ENCODE measurements at places on chromosomes 16 and 17. TPM values are rescaled to one million over a fixed set of nuclear protein-coding genes. Genes with fewer than 3 reads are reported as not detected.

Gene HS3ST3B1
- 3.5 TPM for total RNA-seq

Gene MAZ
- total RNA-seq: 159 TPM

Gene NT5M
- total RNA-seq: 1.3 TPM

Gene FBXW10B
- 0.18 TPM for total RNA-seq

Gene PNMT
- not detected for total RNA-seq

Gene CBFA2T3
- not detected for total RNA-seq

Gene PCTP
- 16.4 TPM for total RNA-seq

Gene GHDC
- 14.1 TPM for total RNA-seq

Gene NLGN2
- total RNA-seq: 4.1 TPM

Gene DHRS7C
- not detected for total RNA-seq

Gene CHD3
- total RNA-seq: 283 TPM

Gene MON1B
- total RNA-seq: 7.7 TPM

Gene LGALS9B
- total RNA-seq: not detected

Gene SLC16A5
- total RNA-seq: 6.1 TPM

Gene NKD1
- under 0.01 TPM for total RNA-seq

Gene FN3K
- total RNA-seq: 4.9 TPM

Gene KRTAP4-9
- total RNA-seq: not detected

Gene GPR179
- under 0.01 TPM for total RNA-seq

Gene SHISA6
- total RNA-seq: not detected

Gene COX11
- total RNA-seq: 79.5 TPM

Gene RAB26
- 0.71 TPM for total RNA-seq

Gene PLK1
- 2.2 TPM for total RNA-seq

Gene GPR142
- not detected for total RNA-seq

Gene RAB11FIP4
- total RNA-seq: 0.74 TPM

Gene LSM12
- 23.4 TPM for total RNA-seq

Gene KRT24
- not detected for total RNA-seq

Gene RNU2-1
- not detected for total RNA-seq

Gene RAP1GAP2
- total RNA-seq: 0.18 TPM

Gene POLR2C
- total RNA-seq: 116 TPM
